Activated CD4-positive, alpha-beta T cell treated with anti-CD3 and anti-CD28 coated beads, Interleukin-2, amount 10 ng/mL, durations not matched to agents 7 days and 5 days (primary cell): ENCODE measurements at places on chromosomes 5 and 9.
A peak's percentile ranks its signal among the peaks of the same experiment; 100 is the strongest.

DNA sequence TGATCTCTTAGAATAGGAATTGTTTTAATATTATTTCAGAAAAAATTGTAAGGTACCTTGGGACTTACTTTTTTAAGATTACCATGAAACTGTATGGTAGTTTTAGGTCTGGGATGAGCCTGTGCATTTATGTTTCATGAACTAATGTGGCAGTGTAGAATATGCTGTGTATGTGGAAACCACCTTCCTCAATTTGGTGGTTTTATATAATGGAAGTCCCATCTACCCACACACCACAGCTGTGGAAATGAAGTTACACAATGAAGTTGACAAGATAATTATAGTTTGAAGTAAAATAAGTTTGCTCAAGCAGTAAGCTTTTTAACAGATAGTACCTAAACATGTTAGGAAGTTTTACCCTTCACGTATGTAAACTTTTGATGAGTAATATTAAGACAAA is 24.4 kb downstream of the WDR36 start:
- no peak for DNase-seq
- H3K36me3 ChIP-seq = peaks cover 23% of the 10 kb centered on the region
- no peaks in the 10 kb centered on the region for H3K27me3 ChIP-seq

- H3K27me3 ChIP-seq = peaks cover 35% of the 10 kb centered on the region
- no peak overlapping the region for H3K27ac ChIP-seq
- H3K36me3 ChIP-seq = peaks cover 1% of the 10 kb centered on the region
- DNase-seq = no peak
- peaks cover 24% of the 10 kb centered on the region for H3K4me1 ChIP-seq
Observed at GRCh38 chr9:89601306-89601705, 3.5 kb upstream of the GADD45G start.

- H3K4me1 ChIP-seq = peaks cover 6% of the 10 kb centered on the region
- no peak overlapping the region for H3K27ac ChIP-seq
- H3K4me3 ChIP-seq = no peak overlapping the region
- H3K36me3 ChIP-seq = no peaks in the 10 kb centered on the region
- DNase-seq = no peak
Observed at GRCh38 chr5:39427229-39427628, 2.4 kb upstream of the DAB2 start.

DNA sequence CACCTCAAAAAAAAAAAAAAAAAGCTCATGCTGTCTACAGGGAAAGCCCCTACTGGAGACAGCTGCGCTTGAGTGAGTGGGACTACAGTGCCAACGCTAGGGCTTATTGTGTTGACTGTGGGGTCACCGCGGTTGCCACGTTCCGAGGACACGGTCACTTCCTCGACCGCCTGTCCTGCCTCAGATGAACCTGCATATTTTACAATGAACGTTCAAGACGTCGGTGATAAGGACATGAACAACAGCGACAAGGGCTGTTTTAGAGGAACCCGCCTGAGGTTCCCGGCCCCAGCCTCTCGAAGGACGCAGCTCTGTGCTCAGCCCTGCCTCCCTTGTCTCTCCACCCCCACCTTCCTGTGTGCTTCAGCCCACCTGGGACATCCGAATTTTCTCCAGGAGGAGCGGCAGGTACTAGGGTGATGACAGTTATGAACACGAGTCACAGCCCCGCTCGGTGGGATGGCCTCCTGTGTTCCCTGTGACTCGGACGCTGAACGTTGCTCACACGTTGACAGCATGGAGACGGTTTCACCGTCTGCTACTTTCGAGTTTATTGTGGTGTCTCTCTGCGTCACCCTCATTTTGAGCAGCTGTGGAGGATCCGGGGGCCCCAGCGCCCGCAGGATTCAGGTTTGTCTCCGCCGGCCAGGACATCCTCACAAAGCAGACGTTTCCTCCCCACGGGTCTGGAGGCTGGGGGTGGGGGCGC is 11.3 kb upstream of the DIPK1B start:
- peak overlapping the region; percentile 49 for H3K4me3 ChIP-seq
- H3K36me3 ChIP-seq = no peaks in the 10 kb centered on the region
- H3K27ac ChIP-seq = peak overlapping the region; percentile 77
- peaks cover 23% of the 10 kb centered on the region for H3K27me3 ChIP-seq

DNA sequence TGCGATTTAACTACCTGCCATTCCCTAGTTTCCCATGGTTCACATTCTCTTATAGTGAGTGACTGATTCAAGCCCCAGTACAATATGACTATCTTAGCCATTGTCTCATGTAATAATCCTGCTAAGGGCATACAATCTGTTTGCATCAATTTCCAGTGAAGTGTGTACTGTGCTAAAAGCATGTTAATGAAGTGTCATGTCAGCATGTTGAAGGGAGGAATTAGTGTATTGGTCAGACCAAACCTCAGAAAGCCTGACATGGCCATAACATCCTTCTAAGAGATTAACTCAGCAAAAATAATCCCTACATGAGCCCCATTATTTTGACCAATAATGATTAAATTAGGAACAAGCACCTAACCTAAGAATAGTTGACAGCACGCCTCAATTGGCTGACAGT is 442.4 kb downstream of the ENC1 start:
- DNase-seq = no peak
- H3K4me1 ChIP-seq = peaks cover 15% of the 10 kb centered on the region
- no peak overlapping the region for H3K27ac ChIP-seq
- peaks cover 11% of the 10 kb centered on the region for H3K27me3 ChIP-seq
- no peaks in the 10 kb centered on the region for H3K36me3 ChIP-seq

DNA sequence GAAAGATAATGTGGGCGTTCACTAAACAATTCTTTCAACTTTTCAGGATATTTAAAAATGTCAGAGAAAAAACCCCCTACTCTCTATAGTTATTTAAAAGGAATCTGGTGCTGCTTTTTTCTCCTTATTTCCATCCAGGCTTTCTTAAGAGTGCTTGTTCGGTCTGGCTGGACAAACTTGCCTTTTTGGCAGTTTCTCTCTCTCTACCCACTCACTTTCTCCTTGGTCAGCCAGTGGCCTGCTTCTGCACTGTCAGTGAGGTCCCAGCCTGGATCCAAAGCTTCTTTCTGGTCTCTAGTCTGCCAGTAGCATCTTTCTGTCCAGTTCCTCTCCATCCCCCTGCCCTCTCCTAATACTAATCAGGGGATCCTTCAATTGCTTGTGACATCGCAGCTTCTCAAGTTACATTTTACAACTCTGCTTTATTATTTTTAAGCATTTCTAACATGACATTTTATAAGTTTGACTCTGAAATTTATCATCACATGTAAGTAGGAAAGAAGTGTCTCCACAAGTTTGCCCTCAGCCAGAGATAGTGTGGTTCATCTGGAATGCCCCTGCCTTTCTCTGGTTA is 50.4 kb downstream of the PIK3R1 start:
- no peaks in the 10 kb centered on the region for H3K27me3 ChIP-seq
- no peak for DNase-seq
- peaks cover 65% of the 10 kb centered on the region for H3K4me1 ChIP-seq
- peak overlapping the region; percentile 71 for H3K27ac ChIP-seq
- H3K36me3 ChIP-seq = peaks cover 22% of the 10 kb centered on the region

DNA sequence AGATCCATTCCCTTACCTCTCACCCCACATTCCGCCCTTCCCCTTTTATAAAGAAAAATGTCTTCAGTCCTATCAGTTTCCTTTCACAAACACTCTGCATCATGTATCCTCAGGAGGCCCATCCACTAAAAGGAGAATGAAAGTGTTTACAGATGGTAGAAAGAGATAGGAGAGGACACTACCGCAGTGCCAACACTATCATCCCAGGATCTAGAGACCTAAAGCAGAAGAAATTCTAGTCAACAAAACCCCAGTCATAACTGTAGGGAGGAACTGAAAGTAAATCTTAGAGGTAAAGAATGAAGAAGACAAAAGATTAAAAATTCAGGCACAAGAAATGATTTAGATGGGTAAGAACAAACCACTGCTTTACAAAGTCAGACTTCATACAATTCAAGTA is 114.1 kb downstream of the MLLT3 start:
- DNase-seq = peak; percentile 39
- peak overlapping the region; percentile 5 for H3K4me3 ChIP-seq
- peaks cover 41% of the 10 kb centered on the region for H3K36me3 ChIP-seq
- peaks cover 85% of the 10 kb centered on the region for H3K4me1 ChIP-seq
- H3K27me3 ChIP-seq = no peaks in the 10 kb centered on the region

GRCh38 chr9:31034311-31034710 is 1350.1 kb upstream of the ACO1 start:
- H3K4me3 ChIP-seq = no peak overlapping the region
- no peaks in the 10 kb centered on the region for H3K4me1 ChIP-seq
- DNase-seq = no peak
- H3K27ac ChIP-seq = no peak overlapping the region
- no peaks in the 10 kb centered on the region for H3K36me3 ChIP-seq

DNA sequence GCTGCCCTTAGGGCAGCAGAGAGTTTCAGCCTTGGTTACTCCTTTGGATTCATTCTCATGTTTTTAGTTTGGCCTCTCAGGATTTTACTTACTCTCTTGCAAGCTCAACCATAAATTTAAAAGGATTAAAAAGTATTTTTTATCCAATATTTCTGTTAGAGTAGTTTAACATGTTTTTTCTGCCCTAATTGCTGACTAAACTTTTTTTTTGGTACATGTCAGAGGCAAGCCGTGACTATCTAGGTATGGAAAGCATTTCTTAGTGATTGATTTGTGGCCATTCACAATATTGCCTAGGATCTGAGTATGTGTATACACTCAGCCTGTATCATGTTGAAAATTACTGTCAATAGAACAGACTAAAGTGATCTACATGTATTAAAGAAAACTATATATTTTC is 92.1 kb downstream of the MELK start:
- no peak overlapping the region for H3K4me3 ChIP-seq
- H3K27me3 ChIP-seq = no peaks in the 10 kb centered on the region
- H3K27ac ChIP-seq = no peak overlapping the region
- H3K4me1 ChIP-seq = peaks cover 24% of the 10 kb centered on the region

- peak overlapping the region; percentile 82 for H3K27ac ChIP-seq
- peaks cover 15% of the 10 kb centered on the region for H3K4me1 ChIP-seq
- H3K4me3 ChIP-seq = peak overlapping the region; percentile 51
- peaks cover 9% of the 10 kb centered on the region for H3K27me3 ChIP-seq
- no peaks in the 10 kb centered on the region for H3K36me3 ChIP-seq
Observed at GRCh38 chr9:133726401-133727276, 11.5 kb downstream of the SARDH start.

DNA sequence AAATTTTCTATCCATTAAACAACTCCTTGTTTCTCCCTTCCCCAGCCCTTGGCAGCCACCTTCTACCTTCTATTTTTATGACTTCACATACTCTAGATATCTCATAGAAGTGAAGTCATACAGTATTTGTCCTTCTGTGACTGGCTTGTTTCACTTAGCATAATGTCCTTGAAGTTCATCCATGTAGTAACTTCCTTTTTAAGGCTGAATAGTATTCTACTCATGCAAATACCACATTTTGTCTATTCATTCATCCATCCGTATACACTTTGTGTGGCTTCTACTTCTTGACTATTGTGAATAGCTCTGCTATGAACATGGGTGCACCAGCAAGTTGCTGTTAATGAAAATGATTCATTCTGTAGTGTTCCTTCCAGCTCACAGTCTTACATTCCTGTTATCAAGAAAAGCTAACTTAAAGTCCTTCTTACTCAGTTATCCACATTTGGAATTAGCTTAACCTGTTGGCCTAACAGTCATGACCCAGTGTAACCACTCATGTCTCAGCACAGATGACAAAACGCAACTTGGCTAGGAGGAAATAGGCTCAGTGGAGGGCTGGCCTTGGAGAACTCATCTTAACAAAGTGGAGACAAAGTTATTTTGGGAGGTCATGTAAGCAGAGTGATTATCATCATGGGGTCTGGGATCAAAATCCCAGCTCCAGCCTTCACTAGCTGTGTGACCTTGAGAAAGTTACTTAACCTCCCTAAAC is 129.7 kb upstream of the MAP3K1 start:
- DNase-seq = no peak
- H3K4me3 ChIP-seq = no peak overlapping the region
- H3K4me1 ChIP-seq = peaks cover 76% of the 10 kb centered on the region
- no peaks in the 10 kb centered on the region for H3K27me3 ChIP-seq

GRCh38 chr5:76379316-76379715 is 23.8 kb upstream of the IQGAP2 start:
- H3K4me1 ChIP-seq = peaks cover 41% of the 10 kb centered on the region
- no peaks in the 10 kb centered on the region for H3K36me3 ChIP-seq

DNA sequence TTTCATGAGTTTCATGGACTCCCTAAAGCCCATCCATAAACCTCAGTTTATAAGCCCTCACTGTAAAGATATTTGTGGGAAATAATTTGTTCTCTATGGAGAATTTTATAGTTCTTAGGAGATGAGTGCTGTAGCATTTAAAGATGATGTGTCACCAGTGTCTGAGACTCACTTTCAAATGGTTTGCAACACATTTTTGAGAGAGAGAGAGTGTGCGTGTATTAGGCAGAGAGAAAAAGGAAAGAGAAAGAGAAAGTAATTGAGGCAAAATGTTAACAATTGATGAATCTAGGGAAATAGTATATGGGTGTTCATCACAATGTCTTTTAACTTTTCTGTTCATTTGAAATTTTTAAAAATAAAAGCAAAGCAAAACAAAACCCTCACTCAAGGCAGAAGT is 479.0 kb downstream of the ZSWIM6 start:
- no peaks in the 10 kb centered on the region for H3K4me1 ChIP-seq
- H3K4me3 ChIP-seq = no peak overlapping the region
- DNase-seq = no peak
- H3K36me3 ChIP-seq = no peaks in the 10 kb centered on the region
- no peak overlapping the region for H3K27ac ChIP-seq

GRCh38 chr9:32455738-32456137 is 70.3 kb downstream of the RIGI start:
- DNase-seq = no peak
- H3K4me1 ChIP-seq = no peaks in the 10 kb centered on the region
- no peaks in the 10 kb centered on the region for H3K27me3 ChIP-seq

DNA sequence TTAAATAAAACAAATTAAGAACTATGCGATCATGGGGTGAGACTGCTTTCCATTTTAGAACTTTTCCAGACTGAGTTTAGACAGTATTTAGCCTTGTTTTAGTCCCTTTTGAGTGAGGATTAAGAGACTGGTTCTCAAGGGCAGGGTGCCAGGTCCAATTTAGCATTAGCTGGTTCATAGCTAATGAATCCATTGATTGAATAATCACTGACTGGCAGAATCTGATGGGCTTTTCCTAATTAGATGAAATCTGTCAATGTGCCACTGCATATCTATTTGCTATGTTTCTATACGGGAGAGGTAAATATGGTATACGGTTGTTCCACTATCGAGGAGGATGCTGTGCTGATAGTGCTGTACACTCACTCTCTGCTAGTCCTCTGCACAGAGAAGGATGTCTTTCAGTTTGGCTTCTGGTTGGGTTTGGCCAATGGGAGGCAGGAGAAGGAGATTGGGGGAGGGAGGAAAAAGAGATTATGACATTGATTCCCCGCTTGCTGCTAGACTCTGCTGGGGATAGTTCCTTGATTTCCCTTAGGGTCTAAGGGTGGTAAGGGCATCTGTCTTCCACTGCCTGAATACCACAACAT is 496.6 kb downstream of the CTNND2 start:
- no peaks in the 10 kb centered on the region for H3K27me3 ChIP-seq
- no peaks in the 10 kb centered on the region for H3K4me1 ChIP-seq
- no peak overlapping the region for H3K27ac ChIP-seq
- no peak overlapping the region for H3K4me3 ChIP-seq
- DNase-seq = no peak
- H3K36me3 ChIP-seq = no peaks in the 10 kb centered on the region

- DNase-seq = no peak
- no peak overlapping the region for H3K27ac ChIP-seq
- H3K27me3 ChIP-seq = peaks cover 3% of the 10 kb centered on the region
- peaks cover 8% of the 10 kb centered on the region for H3K4me1 ChIP-seq
Observed at GRCh38 chr9:88053856-88054501, 79.6 kb upstream of the CDK20 start.
